ENCODE measurements at places on chromosomes 2 and 18.

- no peak for DNase-seq
Observed at GRCh38 chr2:45765007-45765727, 113.7 kb downstream of the PRKCE start.

GRCh38 chr2:174300114-174300513 lies 34.6 kb upstream of the SP9 start:
- no peak for DNase-seq

GRCh38 chr2:178072000-178072382 lies 586 bp downstream of the PDE11A start:
- no peak for DNase-seq

GRCh38 chr2:42929546-42930024 lies 137.2 kb upstream of the HAAO start:
- no peak for DNase-seq

DNA sequence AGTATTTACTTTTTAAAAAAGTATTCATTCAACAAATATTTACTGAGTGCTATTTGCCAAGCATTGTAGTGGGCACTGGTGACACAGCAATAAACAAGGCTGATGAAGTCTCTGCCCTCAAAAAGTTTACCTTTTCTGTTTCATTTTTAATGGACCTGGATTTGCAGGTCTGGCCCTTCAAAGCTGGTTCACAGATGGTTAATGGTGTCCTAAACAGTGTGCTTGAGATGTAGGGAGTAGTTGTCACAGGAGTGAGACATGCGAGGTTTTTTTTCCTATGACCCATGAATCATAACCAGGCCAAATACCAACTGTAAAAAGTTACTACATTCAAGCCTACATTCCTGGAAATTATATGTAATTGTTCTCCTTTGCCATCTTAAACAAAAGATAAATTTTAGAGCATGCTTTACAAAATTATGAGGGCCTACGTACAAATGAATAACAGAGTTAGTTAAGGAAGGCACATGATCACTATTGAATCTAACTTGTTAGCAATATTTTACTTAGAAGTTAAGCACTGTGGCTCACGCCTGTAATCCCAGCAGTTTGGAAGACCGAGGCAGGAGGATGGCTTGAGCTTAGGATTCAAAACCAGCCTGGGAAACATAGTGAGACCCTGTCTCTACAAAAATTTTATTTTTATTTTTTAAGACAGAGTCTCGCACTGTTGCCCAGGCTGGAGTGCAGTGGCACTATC lies 223.9 kb downstream of the MBD5 start:
- DNase-seq, result no peak

DNA sequence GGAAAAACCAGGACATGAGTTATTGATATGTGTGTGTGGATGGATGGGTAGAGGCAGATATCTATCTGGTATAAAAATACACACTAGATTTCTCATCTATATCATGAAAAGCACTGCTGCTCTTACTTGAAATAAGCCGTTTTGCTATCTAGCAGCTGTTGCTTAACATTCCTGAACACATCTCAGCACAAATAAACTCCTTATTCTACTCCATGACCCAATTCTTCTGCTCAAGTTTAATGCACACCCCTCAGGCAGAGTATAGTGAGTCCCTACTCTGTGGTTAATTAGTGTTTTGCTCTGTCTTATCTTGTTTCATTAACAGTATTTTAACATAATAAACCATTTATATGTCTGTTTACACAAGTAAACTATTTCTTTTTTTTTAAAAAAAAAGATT lies 134.2 kb downstream of the CBLN2 start:
- no peak for DNase-seq

DNA sequence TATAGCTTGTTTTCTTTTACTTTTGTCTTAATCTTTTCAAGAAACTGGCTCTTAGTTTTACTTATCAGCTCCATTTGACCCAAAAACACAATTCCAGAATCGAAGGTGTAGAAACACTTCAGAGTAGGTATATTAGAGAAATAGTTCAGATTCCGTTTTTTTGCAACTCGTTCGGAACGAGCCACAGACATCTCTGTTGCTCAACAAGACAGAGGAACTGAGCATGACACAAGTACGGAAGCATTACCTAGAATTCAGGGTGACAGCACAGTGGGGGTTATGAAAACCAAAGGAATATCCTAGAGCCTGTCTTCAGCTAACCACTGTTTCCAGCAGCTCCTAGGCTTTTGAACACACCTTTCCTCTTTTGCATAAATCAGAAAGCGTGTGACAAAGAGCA lies 5.0 kb downstream of the HRH4 start:
- no peak for DNase-seq

GRCh38 chr2:64807417-64807816 lies 153.7 kb upstream of the SERTAD2 start:
- DNase-seq, result peak; percentile 24

DNA sequence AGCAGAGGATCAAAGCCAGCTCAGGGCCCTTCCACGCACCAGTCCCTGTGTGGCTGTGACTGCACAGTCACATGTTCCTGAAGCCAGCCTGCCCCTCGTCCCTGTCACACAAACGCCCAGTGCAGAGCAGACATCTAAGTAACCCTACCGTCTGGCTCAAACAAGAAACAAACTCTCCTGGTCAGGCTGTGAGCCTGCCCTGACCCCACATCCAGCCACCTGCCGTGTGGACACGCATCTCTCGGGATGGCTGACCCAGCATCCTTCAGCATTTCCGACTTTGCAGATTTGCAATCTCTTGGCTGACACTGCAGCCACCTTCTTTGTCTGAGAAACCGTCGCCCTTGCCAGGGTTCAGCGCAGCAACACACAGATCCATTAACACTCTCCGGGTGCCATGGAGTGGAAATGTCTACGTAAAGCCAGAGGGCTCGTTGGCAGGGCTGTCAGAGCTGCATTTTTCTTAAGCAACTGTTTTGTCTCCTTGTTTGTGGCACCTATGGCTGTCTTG lies 82.3 kb upstream of the ASAP2 start:
- DNase-seq, result no peak

- DNase-seq, result no peak
Observed at GRCh38 chr2:71223767-71224333, 3.1 kb downstream of the PAIP2B start.

DNA sequence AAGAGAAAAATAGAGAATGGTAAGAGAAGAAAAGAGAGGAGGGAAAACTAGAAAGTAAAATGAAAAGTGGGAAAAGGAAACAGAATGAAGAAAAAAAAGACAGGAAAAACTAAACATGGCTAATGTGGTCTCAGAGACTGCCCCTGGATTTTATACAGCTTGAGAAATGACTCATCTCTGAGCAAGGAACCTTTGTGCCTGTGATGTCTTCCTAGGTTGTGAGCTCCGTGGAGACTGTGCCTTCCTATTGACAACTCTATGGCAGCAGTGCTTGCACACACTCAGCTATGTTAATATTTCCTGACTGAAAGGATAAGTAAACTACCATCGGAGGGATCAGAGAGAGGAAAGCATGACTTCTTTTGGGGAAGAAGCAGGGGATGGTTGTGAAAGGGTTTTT lies 203.8 kb downstream of the RDH14 start:
- DNase-seq, result no peak

GRCh38 chr2:45944074-45944473 lies 292.6 kb downstream of the PRKCE start:
- DNase-seq, result no peak

DNA sequence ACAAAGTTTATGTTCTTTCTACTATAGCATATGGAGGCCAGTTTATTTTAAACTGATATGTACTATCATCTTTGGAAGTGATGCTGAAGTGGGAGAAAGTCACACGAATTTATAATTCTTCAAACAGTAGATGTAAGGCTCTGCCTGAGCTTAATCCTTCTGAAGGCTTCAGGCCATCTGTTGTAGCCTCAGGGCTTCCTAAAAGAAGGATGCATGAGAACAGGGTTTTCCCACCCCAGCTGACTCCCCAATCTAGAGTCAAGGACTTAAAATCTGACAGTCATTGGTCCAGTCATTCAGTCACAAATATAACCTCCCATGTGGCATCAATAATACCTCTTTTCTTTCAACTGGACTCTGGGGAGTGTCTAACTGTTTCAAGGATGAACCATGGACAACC lies 330.5 kb downstream of the KCNS3 start:
- no peak for DNase-seq

DNA sequence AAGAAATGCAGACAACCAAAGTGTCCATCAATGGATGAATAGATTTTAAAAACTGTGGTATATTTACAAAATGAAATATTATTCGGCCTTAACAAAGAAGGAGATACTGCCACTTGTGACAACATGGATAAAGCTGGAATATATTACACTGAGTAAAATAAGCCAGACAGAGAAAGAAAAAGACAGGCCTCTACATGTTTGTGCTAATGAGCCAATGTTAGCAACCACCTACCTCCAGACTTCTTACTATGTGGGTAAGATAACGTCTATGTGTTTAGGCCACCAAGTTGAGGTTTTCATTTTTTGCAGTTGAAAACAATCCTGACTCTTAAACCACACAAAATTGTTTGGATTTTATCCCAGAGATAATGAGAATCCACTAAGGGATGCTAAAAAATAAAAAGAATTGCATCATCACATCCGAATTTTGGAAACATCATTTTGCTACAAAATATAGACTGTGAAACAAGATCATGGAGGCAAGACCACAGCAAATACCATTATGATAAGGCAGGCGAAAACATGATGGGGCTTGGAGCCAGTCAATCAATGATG lies 47.0 kb downstream of the EVA1A start:
- DNase-seq, result no peak

DNA sequence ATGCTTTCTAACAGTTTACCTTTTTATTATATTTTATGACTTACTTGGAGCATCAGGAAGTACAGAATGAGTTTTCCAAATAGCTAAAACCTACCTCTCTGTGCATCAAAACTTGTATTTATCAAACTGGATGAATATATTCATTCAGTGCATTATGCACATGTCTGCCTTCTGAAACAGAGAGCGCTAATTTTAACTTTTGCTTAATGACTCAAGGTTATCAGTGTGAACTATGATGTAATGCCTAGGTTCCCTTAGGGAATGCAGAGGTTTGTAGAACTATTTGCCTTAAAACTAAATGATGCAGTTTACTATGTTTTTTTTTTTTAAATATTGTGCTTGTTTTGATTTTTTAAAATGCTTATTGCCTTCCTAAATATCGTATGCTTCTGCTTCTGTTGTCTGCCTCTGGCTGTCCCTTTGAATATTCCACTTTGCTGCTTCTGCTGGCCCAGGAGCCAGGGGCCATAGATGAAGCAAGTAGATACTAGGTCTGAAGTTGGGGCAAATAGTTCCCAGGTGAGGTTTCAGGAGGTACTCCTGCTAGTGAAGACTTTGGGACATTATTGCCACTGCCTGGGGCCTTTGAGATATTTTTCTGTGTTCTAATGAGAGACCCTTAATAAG lies 16.5 kb downstream of the TMEM178A start:
- no peak for DNase-seq

GRCh38 chr2:234635284-234635683 lies 138.4 kb upstream of the ARL4C start:
- DNase-seq, result no peak

DNA sequence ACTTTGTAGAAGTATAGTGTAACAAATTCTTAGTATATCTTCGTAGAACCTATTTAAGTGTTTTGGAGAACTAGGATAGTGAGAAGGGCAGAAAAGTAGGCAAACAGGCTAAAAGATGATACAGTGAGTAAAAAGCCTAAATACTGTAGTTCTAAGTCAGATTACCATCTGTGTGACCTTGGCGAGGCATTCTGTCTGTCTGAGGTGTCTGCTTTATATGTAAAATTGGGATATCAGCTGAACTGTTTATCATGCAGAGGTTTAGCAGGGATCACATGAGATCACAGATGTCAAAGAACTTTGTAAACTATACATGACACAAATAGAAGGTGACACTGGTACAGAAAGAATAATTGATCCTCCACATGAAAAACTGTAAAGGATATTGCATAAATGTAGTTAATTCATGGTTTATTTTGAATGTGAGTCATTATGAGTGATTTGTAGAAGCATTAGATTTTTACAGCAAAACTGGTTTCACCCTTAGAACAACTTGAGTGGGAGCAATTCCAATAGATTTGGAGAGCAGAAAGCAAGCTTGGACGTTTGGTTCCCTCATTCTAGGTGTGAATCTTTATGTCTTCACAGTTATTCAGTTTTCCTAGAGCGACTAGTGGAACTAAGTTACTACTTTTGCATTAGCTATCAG lies 41.9 kb downstream of the TAF1B start:
- no peak for DNase-seq

- DNase-seq, result no peak
Observed at GRCh38 chr2:110662560-110662959, 15.3 kb downstream of the BUB1 start.

GRCh38 chr2:224041554-224041953 lies 2.5 kb upstream of the SERPINE2 start:
- no peak for DNase-seq

- no peak for DNase-seq
Observed at GRCh38 chr2:141317986-141318385, 812.8 kb downstream of the LRP1B start.

GRCh38 chr2:160242893-160243564 lies 43.0 kb upstream of the ITGB6 start:
- no peak for DNase-seq

DNA sequence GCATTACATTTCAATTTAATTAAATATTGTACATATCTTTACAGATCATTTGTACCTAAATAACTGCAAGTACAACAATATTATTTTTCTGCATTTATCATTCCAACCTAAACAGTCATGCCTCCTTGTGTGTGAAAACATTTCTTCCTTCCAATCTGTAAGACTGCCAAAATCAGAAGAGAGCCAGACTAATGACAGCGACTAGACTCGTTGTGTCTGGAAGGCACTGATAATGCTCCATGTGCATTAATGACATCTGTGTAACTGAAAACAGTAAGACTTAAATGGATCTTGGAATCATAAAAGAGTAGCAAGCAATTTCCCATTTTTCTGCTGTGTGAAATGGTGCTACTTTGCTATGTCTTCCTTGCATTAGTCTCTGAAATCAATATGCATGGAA lies 278.0 kb upstream of the DSEL start:
- DNase-seq, result no peak

DNA sequence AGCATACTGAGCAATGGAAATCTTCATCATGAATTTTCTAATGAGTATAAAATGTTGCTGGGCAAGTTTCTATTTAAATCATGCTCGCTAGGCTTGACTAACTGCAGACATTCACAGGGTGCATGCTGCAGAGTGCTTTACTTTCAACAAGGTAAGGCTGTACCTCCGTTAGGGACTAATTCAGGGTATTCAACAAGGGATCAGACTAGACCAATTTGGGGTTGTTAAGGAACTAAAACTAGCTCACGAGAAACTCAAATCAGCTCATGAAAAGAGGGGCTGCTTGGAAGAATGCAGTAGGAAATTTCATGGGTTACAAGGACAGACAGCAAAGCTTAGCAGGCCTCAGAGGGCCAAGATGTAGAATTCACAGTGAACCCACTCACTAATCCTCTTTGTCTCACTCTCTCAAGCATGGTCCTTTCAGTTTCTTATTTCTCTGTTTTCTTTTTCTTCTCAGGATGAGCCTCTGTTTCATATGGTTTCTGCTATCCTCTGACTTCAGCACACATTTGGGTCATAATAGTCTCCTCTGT lies 2.2 kb downstream of the MYO3B start:
- no peak for DNase-seq
